ENCODE measurements at places on chromosomes 3 and 15. TPM values are rescaled to one million over a fixed set of nuclear protein-coding genes. Genes with fewer than 3 reads are reported as not detected.

GRCh38 chr15:61835496-61836106 lies 224.6 kb downstream of the VPS13C start:
- no peak for DNase-seq

GRCh38 chr3:42166214-42166613 lies 75.1 kb downstream of the TRAK1 start:
- no peak for DNase-seq

DNA sequence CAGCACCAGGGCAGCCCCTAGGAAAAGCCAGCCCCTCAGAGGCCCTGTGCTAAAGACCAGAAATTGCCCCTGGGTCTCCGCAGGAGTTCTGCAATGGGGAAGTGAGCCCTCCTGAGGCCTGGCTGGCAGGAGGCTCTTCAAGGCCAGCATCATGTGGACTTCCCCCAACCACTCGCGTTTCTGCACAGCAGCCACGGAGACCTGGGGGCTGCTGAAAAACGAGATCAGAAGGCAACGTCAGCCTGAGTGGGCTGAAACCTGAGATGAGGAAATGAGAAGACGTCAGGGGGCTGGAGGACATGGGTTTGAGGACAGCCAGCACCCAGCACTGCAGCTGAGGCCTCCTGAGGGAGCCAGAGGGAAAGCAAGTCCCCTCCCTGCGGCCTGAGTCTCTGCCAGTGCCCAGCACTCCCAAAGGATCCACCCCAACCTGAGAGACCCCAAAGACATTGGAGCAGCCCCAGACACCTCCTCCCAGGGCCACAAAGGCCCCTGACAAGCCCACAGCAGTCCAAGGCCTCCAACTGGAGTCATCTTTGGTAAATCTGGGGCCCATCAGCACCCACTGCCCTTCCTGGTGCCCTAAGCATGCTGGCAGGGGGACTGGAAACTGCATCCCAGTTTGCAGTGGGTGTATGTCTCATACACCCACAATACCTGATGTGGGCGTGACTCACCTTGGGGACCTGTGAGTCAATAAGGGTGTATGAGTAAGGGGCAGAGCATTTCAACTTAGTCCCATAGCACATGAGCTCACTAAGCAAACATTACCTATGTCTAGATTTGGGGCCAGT lies 29.2 kb upstream of the CYP11A1 start:
- DNase-seq = no peak

- DNase-seq = no peak
Measured at GRCh38 chr3:46065294-46065705, 38.0 kb upstream of the XCR1 start.

DNA sequence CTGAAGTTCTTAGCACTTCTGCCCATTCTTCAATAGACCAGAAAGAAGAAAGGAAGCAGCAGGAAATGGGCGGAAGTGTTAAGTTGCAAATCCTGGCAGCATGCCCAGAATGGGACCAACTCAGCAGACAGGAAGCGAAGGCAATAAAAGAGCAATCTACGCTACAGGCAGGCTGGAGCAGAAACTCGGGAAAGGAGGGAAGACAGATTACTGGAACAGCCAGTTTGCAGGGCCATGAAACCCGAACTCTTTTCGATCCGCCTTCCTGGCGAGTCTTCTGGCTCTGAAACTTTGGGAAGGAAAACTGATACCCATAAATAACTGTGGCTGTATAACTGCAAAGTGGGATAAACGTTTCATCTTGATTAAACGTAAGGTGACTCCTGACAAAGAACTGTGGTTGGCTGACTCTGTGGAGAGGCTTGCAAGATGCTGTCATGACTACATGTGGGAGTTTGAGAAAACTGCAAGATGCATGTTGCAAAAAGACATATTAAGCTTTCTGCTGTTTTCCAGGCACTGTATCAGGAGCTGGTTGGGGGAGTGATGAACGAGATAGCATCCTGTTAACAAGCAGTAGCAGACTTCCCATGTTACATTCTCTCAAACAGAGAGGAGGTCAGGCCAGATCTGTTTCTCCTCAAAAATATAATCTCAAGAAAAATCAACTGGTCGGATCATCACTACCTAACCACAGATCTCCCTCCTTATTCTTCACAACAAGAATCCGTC lies 67.8 kb downstream of the FMN1 start:
- DNase-seq = peak; percentile 78

GRCh38 chr3:16514021-16514700 lies 662 bp upstream of the RFTN1 start:
- DNase-seq = no peak

- no peak for DNase-seq
Measured at GRCh38 chr3:134237454-134238145, 13.1 kb downstream of the RYK start.

The SPTSSB gene
- total RNA-seq = 0.51 TPM

The IGSF11 gene
- total RNA-seq = 1.8 TPM

The PP2D1 gene
- not detected for total RNA-seq

Measured in cardiac septum (tissue), 1 donor.